ENCODE measurements at places on chromosomes 1 and 21.

- DNase-seq, result no peak
Measured at GRCh38 chr1:25706146-25707089, 89.8 kb downstream of the MAN1C1 start.

GRCh38 chr1:154578058-154578418 is 10.5 kb downstream of the CHRNB2 start:
- no peak for DNase-seq

- DNase-seq, result no peak
Measured at GRCh38 chr1:246647113-246647512, 77.1 kb upstream of the SCCPDH start.

DNA sequence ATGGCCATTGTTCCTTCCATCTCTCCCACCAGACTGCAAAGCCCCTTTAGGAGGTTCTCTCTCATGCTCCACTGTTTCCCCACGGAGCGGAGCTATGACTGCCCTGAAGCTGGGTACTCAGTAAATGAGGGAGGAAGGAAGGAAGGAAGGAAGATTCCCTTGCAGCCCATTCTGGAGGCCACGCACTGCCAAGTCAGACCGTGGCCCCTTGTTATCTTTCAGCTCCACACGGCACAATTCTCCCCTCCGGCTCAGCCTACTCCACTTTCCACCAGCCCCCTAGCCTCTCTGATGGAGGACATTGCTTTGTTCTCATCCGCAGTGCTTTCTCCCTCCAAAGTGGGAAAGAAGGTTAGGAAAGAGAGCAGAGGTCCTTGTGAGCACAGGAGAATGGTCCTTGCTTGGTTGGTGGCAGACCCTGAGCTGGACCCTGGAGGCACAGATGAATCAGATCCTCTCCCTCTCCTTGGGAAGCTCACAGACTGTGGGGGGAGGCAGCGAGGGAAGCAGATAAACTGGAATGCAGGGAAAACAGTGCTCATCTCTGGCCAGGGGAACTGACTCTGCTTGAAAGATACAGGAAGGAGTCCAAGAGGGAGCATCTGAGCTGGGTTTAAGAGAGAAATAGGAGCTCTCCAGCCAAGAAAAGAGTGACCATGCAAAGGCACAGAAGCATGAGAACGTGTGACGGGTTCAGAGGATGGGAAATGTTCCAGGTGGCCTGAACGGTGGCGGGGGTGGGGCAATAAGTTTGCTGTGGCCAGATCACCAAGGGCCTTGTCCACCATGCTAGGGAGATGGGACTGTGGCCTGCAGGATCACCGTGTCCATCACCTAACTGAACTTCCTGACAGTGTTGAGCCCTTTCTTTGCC is 52.6 kb downstream of the GLIS1 start:
- DNase-seq, result no peak

- no peak for DNase-seq
Measured at GRCh38 chr1:162222730-162223129, 153.2 kb downstream of the NOS1AP start.
